Stimulated activated CD8-positive, alpha-beta memory T cell treated with anti-CD3 and anti-CD28 coated beads, Interleukin-2, amount 100 ng/mL, for 48 hours (primary cell): ENCODE measurements at places on chromosomes 13 and 19.

- no peak for DNase-seq
Measured at GRCh38 chr13:27551562-27551961, 68.8 kb downstream of the LNX2 start.

GRCh38 chr13:109198585-109198984, 569.2 kb downstream of the MYO16 start:
- DNase-seq: no peak

DNA sequence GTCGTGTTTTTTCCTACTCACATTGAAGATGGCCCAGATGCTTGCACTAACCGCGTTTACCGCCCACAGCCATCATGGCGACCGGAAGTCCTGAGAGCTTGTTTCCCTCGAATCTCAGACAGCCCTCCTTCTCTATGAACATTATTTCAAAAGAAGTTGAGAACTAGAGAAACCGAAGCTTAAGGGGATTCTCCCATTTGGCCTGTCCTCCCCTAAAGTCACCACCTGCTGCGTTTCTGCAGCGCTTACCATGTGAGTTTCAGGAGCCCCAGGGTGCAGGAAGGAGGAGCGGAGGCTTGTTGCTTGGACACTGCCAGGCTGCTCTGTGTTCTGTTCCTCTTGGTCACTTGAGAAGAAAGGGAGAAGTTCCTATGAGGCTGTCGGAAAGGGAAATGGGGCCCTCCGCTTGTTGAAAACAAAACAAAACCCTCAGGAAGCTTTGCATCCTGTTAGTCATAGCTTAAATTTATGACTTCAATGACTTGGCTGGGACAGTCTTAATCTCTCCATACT, 6.2 kb downstream of the CARD8 start:
- peak; percentile 54 for DNase-seq

DNA sequence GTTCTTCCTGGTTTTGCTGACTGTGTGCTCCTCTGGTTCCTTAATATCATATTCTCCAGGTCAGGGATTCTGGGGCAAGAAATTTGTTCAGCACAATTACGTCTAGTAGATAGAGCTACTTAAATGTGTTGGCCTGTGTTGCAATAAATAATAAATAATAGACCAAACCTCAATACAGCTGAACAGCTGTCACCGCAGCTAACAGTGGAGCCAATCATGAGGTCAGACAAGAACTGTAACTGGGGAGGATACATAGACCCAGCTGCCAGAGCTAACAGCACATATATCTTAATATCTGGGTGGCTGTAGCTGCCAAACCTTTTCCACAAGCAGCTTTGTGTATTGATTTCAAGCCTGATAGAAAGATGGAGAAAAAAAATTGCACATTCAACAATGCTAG, 1596.3 kb upstream of the PCDH20 start:
- DNase-seq: no peak

DNA sequence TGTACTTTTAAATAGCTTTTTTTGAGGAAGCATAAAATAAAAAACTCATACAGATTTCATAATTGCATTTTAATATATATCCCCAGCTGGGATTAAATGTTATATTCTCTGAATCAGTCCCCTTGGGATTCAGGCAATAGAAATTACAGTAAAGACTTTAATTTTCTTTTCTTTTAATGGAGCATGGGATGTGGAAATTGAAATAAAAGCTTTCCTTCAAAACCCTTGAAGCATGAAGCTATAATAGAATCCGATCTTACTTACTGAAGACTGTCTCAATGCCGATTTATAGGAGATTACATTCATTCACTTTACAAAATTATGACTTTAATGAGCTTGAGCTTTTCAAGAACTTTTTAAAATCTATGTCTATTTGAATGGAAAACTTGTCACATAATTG, 243.4 kb downstream of the SPRY2 start:
- DNase-seq: no peak

- DNase-seq: no peak
Measured at GRCh38 chr19:9885077-9885552, 50.0 kb downstream of the PIN1 start.

GRCh38 chr13:45932676-45933075, 81.1 kb upstream of the SIAH3 start:
- DNase-seq: no peak

DNA sequence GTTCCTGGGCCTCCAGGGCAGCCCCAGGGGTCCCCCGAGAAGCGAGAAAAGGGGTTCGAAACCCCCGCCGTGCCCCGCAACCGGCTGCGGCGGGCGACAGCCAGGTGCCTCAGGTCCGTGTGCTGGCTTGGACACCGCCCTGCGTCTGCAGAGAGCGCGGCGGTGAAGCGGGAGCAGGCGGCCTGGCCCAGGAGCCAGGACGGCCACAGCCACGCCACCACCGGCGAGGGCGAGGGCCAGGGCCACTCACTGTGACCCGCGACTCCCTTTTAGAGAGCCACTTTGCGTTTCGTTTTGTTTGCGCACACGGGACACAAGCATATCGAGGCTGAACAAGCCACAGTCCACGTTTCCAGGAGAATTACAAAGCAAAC, 110.4 kb downstream of the CRYL1 start:
- no peak for DNase-seq

- DNase-seq: no peak
Measured at GRCh38 chr19:46745521-46746280, at the start of gene FKRP. TSS of gene FKRP (plus strand) at chr19:46746057. CDS start at chr19:46755451, 9,394 bp downstream.

DNA sequence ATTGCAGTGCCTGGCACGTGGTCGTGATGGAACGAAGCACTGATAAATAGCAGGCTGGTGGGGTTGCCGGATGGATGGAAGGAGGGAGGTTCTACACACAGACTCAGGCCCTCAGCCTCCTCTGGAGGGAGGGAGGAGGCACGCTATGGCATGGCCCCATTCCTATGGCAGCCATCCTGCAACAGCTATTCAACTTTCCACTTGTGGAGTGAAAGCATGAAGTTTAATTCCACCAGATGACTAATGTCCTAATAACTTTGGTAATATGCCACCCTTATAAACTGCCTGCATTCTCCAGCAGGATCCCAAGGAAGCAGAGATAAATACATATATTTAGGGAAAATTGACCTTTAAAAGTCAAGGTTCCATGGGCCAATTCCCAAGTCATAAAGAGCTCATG, 92.4 kb downstream of the KL start:
- no peak for DNase-seq

- no peak for DNase-seq
Measured at GRCh38 chr13:28434926-28435325, 60.0 kb downstream of the FLT1 start.

DNA sequence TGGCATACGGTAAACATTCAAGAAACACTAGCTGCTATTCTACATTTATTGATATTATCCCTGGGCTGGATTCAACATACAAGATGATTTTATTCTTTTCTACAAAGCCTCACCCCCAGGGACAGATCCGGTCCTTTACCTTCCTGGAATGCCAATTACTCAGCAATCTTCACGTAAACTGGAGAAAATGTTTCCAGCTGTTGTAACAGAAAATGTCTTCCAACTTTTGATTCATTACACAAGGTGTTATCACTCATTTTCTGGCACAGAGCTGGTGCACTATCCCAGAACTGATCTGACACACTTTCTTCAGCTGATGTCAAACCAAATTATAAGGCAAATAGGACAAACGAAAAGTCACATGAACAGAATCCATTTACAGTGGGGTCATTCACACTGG, 33.1 kb downstream of the DCLK1 start:
- no peak for DNase-seq

GRCh38 chr19:1103132-1103707, 574 bp upstream of the GPX4 start:
- no peak for DNase-seq

DNA sequence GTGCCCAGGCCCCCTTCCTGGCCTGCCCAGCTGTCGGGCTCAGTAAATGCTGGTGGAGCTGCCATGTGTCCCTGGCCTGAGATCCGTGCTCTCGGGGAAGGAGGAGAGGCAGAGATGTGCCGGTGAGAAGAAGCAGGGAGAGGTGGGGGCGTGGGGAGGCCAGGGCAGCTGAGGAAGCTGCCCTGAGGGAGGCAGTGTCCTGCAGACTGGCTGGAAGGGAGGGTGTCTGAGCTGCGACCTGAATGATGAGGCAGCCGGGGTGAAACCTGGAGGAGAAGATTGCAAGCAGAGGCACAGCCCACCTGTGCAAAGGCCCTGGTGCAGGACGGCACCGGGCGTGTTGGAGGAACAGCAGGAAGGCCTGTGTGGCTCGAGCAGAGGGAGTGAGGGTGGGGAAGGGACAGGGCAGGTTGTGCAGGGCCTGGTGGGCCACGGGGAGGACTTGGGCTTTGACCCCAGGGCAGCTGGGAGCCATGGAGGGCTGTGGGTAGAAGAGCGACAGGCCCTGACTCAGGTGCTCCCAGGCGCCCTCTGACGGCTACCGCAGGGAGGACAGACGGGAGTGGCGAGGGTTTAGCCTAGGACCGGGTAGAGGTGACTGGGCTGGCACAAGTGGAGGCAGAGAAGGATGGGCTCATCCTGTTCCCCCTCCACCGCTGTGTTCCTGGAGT, 14.0 kb upstream of the CELF5 start:
- DNase-seq: peak; percentile 51

DNA sequence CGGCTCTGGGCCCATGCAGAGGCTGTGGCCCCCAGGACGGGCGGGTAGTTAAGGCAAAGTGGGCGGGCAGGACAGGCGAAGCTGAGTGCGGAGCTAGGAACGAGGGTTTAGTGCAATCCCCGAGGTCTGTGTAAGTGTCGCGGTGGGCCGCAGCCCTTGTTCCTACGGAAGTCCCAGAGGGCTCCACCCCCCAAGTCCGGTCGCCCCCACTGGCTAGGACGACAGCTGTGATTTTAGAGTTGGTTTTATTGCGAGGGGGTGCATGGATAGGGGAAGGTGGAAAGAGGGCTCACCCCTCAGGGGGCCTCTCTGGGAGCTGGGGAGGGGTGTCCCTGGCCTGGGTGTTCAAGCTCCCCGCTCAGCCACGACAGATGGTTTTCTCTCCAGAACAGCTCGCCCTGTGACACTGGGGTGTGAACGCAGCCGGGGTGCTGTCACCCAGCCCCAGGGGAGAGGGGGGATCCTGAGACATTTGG, 21.7 kb downstream of the ZBTB7A start:
- DNase-seq: no peak

DNA sequence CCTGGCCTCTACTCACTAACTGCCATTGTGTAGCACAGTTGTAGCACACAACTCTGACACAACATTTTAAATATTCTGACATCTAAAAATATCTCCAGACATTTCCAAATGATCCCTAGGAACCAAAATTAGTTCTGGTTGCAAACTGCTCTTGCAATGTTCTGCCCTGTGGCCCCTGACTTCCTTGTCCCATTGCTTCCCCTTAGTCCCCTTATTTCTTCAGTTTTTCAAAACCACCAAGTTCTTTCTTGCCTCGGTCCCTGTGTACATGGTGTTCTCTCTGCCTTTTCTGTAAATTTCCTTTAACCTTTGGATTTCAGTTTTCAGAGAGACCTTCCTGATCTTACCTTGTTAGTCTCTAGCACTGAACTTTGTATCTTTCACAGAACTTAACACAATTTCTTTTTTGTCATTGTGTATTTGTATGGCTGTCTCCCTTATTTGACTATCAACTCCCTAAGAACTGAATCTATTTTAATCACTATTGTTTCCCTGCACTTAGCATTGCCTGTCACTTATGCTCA, 87.6 kb upstream of the MLNR start:
- no peak for DNase-seq

DNA sequence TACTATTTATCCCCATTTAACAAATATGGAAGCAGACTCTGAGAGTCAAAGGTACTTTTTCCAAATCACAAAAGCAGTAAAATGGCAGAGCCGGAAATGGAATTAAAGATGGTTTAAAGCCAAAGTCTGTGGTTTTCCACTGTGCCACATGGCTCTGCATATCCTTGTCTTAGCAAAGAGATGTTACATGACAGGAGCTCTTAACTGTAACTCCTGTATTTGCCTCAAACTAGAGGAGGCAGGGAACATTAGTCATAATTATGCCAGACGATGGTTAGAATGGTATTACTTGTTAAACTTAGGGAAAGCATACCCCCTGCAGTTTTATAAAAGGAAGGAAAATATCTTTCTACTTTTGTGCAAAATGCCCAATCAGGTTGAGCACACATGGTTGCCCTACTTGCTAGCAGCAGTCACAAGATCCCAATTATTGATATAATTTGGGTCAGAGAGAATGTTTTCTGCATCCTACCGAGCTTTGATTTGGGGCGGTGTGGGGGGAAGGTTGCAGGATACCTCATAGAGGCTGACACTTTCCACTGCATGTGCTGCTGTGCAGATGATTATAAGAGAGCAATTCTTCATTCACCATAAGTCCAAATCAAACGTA, 42.0 kb upstream of the MAB21L1 start:
- no peak for DNase-seq
